ENCODE measurements at places on chromosomes 4 and X.

DNA sequence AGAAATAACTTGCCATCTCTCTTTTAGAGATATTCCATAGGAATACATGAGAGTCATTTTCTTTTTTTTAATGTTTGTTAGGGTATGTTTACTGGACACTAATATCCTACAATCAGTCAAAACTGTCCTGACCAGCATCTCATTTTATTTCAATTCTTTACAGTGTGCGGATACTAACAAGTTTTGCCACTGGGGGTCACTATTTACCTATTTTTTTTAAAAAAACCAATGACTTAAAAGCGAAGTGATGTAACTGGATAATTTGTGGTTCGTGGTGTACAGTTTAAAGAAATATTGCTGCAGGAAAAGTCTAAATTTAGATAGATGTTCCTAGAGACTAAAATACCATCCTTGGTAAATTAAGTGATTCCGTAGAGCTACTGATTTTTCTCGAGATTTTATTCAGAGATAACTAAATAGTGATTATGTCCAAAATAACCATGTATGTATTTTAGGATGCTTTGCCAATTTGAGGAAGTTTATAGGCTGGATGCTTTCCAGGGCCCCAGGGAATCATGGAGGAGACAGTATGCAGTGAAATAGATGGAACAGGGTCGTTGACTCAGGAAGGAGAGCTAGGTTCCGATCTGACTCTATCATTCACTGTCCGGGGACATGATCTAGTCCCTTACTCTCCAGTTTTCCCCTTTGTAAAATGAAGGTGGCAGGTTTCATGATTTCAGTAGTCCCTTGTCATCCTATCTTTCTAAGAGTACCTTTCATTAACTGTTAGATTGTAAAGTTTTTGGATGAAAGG is 34.0 kb upstream of the GNPDA2 start:
- DNase-seq = peak; percentile 32

DNA sequence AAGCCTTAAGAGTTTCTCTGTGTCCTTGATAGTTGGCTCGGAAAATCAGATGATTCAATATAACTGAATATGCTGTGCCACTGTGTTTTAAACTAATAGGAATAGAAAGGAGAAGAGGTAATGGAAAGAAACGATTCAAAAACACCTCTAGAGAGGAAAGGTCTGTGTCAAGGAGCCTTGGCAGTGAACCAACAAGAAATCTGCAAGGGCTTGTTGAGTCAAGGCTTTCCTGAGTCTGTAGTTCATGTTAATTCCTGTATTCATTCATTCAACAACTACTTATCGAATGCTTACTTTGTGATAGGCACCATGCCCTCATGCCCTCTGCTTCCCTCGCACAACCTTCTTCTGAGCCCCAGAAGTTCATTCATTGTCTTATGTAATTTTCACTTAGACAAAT is 336.0 kb downstream of the PDHA2 start:
- no peak for DNase-seq

- no peak for DNase-seq
Measured at GRCh38 chr4:1233641-1234308, 15.2 kb downstream of the CTBP1 start.

- DNase-seq = no peak
Measured at GRCh38 chrX:153939573-153939972, 4.7 kb upstream of the NAA10 start.

- no peak for DNase-seq
Measured at GRCh38 chr4:39043058-39043860, 11.1 kb upstream of the TMEM156 start.

DNA sequence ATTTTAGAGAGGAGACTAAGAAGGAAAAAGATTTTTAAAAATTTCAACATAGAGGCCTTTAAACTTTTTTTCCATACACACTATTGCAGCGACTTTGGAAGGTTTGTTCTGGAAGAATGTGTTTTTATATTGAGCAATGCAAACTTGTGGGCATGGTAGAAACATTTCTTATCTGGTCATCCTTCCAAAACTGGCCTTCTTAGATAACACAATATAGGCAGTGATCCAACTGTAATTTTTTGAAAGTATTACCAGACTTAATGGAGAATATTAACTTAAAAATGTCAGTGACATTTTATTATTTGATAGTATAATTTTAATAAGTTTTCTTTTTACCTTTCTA is 25.6 kb downstream of the FHDC1 start:
- no peak for DNase-seq

Data from left renal pelvis (tissue), 4 donors.